IPS DF 6.9 (cell line): ENCODE measurements at places on chromosomes 7 and 10.

DNA sequence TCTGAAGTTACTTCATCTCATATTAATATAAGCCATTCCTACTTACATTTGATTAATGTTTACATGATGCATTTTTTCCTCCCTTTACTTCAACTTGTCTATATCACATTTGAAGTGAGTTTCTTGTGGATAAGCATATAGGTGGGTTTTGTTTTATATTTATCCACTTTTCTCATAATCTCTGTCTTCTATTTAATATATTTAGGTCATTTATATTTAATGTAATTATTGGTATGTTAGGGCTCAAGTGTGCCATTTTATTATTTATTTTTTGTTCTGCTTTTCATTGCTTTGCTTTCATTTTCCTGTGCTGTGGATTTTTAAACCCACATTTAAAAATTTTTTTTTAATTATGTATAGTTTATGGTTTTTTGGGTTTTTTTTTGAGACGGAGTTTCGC is 54.8 kb downstream of the OGDH start:
- H3K27me3 ChIP-seq: no peaks in the 10 kb centered on the region
- no peaks in the 10 kb centered on the region for H3K4me1 ChIP-seq
- H3K36me3 ChIP-seq: 0 out of 2 replicates have a peak, but pooled peaks cover 2% of the 10 kb centered on the region
- no peak overlapping the region for H3K4me3 ChIP-seq
- no peak for DNase-seq

- 0 out of 2 replicates have a peak, but pooled peaks cover 2% of the 10 kb centered on the region for H3K4me1 ChIP-seq
- no peaks in the 10 kb centered on the region for H3K36me3 ChIP-seq
- no peak overlapping the region for H3K27ac ChIP-seq
- H3K27me3 ChIP-seq: no peaks in the 10 kb centered on the region
- no peak overlapping the region for H3K4me3 ChIP-seq
These were observed 128.5 kb downstream of the DKK1 start for GRCh38 chr10:52442576-52442975.

DNA sequence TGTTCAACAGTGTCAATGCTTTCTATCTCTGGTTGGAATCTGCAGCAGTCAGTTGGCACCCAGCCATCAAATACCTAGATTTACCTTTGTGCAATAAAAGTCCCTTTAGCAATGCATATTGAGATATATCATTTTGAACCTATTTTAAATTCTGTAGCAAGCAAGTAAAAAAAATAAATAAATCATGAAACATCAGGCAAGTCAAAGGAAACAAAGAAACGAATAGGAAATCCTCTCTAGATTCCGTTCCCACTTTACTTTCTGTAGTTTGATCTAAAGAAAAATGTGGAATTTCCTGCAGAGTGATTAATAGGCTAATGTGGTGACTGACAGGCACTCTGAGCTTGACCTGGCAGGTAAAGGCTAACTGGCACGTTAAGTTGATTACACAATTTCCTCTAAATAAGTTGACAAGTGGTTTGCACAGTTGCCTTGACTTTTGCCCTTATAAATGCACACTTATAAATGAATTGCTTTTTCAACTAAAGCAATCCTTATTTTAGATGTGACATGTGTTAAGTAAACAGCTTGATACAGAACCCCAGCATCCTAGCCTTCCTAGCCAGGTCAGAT is 208.1 kb upstream of the TCF7L2 start:
- no peak overlapping the region for H3K4me3 ChIP-seq
- H3K36me3 ChIP-seq: no peaks in the 10 kb centered on the region
- H3K4me1 ChIP-seq: no peaks in the 10 kb centered on the region
- DNase-seq: no peak

DNA sequence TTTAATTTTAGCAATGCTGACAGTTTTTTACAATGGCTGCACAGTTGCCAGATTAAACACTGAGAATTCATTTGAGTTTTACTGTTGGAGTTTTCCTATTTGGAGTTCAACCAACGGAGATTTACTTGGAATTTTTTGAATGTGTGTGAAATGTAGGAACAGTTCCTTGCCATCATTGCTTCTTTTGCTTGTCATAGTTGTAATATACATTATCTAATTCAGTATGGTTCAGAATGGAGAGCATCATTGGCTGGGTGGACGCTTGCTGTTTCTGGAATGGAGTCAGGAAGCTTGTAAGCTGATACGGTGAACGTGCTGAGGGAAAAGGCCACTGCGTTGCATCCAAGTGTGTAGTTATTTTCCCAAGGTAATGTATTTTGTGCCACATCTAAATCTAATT is 404.3 kb upstream of the KLF6 start:
- no peak overlapping the region for H3K27ac ChIP-seq
- no peaks in the 10 kb centered on the region for H3K36me3 ChIP-seq
- no peaks in the 10 kb centered on the region for H3K4me1 ChIP-seq
- H3K27me3 ChIP-seq: no peaks in the 10 kb centered on the region
- H3K4me3 ChIP-seq: no peak overlapping the region

GRCh38 chr10:131844529-131845084 is 56.2 kb upstream of the PPP2R2D start:
- H3K4me3 ChIP-seq: no peak overlapping the region
- H3K36me3 ChIP-seq: no peaks in the 10 kb centered on the region; the same call in 1 of the 2 replicates
- H3K27ac ChIP-seq: no peak overlapping the region
- no peak for DNase-seq
- H3K27me3 ChIP-seq: no peaks in the 10 kb centered on the region

GRCh38 chr10:5229019-5229418 is 32.4 kb downstream of the AKR1C4 start:
- H3K4me3 ChIP-seq: no peak overlapping the region
- no peak for DNase-seq
- no peak overlapping the region for H3K27ac ChIP-seq
- H3K36me3 ChIP-seq: no peaks in the 10 kb centered on the region

DNA sequence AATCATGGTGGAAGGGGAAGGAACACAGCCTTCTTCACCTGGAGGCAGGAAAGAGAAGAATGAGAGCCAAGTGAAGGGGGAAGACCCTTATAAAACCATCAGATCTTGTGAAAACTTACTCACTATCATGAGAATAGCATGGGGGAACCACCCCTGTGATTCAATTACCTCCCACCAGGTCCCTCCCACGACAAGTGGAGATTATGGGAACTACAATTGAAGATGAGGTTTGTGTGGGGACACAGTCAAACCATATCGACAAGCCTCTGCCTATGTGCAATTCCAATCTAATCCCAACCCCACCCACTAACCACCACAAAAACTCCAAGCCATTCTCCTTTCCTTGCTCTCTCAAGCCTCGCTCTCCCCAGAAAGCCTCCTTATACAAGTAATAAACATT is 69.2 kb downstream of the TAC1 start:
- DNase-seq: no peak
- H3K27me3 ChIP-seq: peaks cover 2% of the 10 kb centered on the region; the same call in 1 of the 2 replicates
- no peaks in the 10 kb centered on the region for H3K36me3 ChIP-seq
- no peak overlapping the region for H3K27ac ChIP-seq

DNA sequence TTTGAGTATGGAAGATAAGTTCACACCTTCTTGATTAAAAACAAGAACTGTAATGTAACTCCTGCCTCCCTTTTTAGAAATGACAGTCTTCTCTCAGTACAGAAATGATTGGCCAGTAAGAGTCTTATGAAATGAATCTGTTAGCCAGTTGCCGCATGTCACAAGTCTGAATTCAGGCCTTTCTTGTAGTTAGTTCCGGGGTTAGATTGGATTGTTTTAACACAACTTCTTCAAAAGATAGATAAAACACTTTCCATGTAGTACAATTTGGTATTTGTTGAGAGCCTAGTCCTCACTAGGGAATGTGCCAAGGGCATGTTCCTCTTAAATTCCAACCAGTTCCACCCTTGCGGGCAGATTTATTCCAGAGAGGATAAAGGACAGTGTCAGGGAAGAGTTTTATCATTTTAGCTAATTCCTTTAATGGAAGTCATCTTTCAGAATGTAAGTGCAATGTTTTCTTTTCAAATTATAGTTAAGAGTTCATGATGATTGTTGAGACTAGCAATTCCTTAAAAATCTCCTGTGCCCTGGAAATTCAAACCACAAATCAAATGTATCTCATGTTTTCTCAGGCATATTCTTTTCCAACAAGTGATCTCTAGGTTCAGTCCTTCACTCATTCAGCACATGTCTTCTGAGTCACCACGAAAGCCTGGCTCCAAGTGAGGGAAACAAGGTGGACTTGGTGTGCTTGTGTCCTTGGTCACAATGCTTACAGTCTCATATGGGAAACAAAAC is 4.1 kb downstream of the FHIP2A start:
- no peaks in the 10 kb centered on the region for H3K27me3 ChIP-seq
- no peaks in the 10 kb centered on the region for H3K36me3 ChIP-seq
- no peak overlapping the region for H3K4me3 ChIP-seq
- DNase-seq: no peak

DNA sequence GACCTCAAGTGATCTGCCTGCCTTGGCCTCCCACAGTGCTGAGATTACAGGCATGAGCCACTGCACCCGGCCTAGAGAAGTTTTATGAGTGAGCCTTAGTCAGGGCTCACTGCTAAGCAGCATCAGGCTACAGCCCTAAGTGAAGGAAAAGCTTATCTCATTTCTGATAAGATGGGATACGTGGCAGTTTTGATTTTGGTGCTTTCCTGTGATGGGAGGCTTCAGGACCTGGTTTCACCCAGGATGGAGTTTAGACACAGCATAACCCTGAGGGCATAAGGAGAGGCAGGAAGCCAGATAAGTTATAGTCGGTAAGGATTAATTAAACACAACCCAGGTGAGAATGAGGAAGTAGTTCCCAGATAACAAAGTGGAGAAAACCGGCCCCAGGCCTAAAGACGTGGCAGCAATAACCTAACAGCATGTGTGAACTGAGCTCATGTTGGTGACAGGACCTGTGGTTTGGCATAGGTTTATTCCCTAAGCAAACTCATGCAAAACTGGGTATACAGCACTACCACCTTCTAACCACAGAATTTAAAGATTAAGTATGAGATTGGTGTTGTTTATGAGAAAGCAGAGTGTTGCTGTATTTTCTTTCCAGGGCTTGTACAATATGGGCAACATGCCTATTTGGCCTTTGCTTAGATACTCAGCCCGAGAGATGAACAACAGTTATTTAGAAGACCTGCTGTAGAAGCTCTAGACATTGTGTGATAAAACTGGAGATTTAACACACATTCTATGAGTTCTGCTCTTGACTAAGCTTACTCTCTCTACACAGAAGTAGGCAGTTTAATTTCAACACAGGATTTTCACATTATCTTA is 119.4 kb downstream of the COL28A1 start:
- no peak overlapping the region for H3K27ac ChIP-seq
- no peaks in the 10 kb centered on the region for H3K4me1 ChIP-seq
- H3K27me3 ChIP-seq: no peaks in the 10 kb centered on the region

DNA sequence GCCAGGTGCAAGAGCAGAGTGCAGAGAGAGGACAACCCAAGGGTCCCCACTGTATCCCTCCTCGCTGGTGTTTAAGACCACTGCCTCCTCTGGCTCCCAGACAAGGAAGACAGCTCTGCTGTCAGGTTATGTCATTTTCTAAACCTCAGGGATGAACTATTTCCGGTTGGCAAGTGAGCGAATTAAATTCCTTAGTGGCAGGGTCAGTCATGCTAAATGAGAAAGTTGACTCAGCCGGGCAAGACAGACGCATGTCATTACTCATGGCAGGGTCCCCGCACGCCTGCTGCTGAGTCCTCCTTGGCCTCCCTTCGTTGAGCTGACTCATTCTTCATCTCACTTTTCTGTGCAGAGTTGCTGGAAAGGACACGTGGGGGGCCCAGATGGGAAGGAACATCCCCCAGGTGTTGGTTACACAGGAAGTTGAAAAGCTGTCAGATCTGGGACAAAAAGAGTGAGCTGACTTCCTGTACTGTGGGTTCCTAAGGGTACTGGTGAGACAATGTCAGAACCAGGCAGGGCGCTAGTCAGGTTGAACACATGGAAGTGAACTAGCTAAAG is 47.1 kb upstream of the UCN3 start:
- H3K4me3 ChIP-seq: no peak overlapping the region
- no peaks in the 10 kb centered on the region for H3K36me3 ChIP-seq
- H3K4me1 ChIP-seq: no peaks in the 10 kb centered on the region
- no peak overlapping the region for H3K27ac ChIP-seq

- H3K27me3 ChIP-seq: no peaks in the 10 kb centered on the region
- no peaks in the 10 kb centered on the region for H3K36me3 ChIP-seq
- no peak overlapping the region for H3K4me3 ChIP-seq
- no peaks in the 10 kb centered on the region for H3K4me1 ChIP-seq
- DNase-seq: no peak
These were observed 26.4 kb downstream of the BBS9 start for GRCh38 chr7:33155811-33156210.

- no peak for DNase-seq
- no peaks in the 10 kb centered on the region for H3K27me3 ChIP-seq
- H3K36me3 ChIP-seq: no peaks in the 10 kb centered on the region
- H3K4me1 ChIP-seq: no peaks in the 10 kb centered on the region
- no peak overlapping the region for H3K27ac ChIP-seq
These were observed 1060.3 kb upstream of the CELF2 start for GRCh38 chr10:9957351-9957750.

DNA sequence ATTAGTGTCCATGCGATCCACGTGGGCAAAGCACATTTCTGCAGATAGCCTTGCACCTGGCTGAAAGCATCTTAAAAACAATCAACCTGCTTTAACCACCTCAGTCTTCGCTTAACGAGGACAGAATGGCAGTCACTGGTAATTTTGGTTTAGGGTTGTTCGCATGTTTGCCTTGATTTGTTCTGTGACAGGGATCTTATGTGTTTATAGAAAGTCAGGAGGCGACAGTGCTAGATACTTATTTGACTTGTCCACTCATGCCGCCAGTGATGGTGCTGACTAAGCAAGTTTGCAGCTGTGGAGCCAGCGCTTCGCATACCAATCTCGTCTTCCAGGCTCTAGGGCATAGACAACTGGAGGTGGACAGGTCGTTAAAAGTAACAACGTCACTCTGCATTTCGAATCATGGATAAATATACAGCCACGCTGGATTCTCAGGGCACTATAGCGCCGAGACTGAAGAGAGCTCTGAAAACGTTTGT is 1.2 kb upstream of the TMEM243 start:
- H3K27ac ChIP-seq: no peak overlapping the region
- peaks cover 10% of the 10 kb centered on the region; the same call in 1 of the 2 replicates for H3K27me3 ChIP-seq
- no peak for DNase-seq
- no peaks in the 10 kb centered on the region for H3K36me3 ChIP-seq

DNA sequence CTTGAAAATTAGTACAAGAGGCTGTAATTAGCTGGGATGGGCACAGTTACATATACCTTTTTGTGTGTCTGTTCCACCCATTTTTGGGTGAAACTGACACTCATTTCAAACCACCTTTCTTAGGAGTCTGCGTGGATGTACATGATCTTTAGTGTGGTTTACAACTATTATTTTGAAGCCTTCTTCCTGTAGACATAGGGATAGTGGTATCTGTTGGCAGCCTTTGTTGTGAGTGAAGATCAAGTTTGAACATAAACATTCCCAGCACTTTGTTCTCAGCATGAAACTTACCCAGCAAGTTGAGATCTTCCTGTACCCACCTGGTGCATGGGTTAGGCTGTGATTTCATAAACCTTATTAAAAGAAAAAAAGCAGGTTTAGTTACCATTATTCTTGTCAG is 2.0 kb downstream of the BAG3 start:
- no peak for DNase-seq
- no peaks in the 10 kb centered on the region for H3K27me3 ChIP-seq
- H3K4me1 ChIP-seq: no peaks in the 10 kb centered on the region
- no peak overlapping the region for H3K4me3 ChIP-seq
- H3K27ac ChIP-seq: no peak overlapping the region
